Fibroblast of skin of left biceps (primary cell): ENCODE measurements at places on chromosomes 4 and X.

DNA sequence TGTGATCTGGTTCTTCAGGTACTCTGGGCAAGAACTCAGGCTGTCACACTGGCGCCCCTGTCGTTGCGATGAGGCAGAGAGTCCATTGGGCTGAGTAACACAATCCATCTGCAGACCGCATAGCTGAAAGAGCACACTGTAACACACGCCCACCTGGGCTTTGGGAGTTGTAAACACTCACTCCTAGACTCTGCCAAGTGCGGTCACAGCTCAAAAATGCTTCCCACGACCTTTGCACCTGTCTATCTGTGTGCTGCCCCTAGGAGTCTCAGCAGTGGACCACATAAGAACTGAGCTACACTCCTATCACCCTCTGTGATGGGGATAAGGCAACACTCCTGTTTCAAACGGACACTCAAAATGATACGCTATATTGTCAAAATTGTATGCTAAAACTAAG lies 2028.3 kb downstream of the PCDH7 start:
- DNase-seq: no peak

DNA sequence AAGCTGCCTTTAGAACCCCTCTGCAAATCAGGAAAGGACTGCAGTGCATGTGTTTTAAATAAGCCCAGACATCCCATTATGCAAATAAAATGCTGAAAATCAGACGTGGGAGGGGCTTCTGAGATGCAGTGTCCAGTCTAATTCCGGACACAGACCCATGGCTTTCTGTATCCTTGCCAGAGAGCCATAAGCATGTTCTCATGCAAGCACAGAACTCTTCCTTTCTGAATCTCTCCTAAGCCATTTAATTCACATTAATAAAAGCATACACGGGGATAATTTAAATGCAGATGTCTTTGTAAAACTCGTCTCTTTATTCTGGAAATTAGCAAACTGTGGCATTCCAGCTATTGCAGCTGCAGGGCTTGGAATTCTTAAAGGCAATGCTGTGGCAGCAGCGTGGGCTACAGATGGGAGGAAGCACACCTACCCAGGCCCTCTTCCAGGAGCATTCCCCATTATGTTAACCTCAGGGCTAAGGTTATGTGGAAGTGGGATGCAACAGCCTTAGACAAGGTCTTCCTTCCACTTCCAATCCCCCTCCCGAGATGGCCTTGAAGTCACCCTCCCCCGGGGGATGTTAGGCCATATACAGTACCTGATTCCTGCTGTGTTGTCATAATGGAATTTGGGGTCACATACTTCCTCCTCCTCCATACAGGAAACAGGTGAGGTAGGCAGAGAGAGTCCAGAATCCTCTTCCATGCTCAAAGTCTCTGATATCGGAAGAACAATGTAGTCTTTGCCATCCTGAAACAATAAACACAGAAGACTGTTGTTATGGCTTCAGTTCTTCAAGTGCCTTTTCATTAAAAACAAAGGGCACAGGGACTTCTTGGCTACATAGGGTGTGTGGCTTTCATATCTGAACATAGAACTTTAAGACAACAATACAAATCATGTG lies 38.1 kb downstream of the KDR start:
- DNase-seq: no peak

DNA sequence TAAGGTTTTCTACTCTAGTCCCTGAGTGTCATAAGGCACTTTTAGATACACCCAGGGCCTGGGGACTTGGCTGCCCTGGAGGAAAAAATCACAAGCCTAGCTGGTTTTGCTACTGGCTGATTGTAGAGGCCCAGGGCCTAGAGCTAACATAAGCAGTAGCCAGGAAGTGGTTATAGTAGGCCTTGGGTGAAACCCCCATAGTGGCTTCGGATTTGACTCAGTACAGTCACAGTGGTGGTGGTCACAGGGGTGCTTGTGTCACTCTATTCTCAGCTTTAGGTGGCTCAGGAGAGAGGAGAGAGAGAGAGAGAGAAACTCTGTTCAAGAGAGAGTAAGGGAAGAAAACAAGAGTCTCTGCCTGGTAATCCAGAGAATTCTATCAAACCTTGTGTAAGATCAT lies 194.5 kb upstream of the EDA2R start:
- no peak for DNase-seq

- no peak for DNase-seq
Observed at GRCh38 chr4:23245203-23245832, 552.6 kb downstream of the GBA3 start.

- DNase-seq: no peak
Observed at GRCh38 chr4:51853027-51853682, 10.2 kb downstream of the DCUN1D4 start.
